NCI-H187 (cell line): ENCODE measurements at places on chromosomes 5 and 9.

- no peak for DNase-seq
Measured at GRCh38 chr5:149561848-149562247, 10.6 kb upstream of the CSNK1A1 start.

GRCh38 chr5:151534350-151534749, 56.8 kb downstream of the FAT2 start:
- no peak for DNase-seq

GRCh38 chr5:40037713-40038112, 612.9 kb upstream of the DAB2 start:
- no peak for DNase-seq

- no peak for DNase-seq
Measured at GRCh38 chr9:106032978-106033377, 338.6 kb downstream of the TMEM38B start.

GRCh38 chr9:92887880-92888338, 10.1 kb upstream of the ZNF484 start:
- DNase-seq = no peak

GRCh38 chr9:137318602-137319001, 16.5 kb upstream of the NRARP start:
- no peak for DNase-seq

DNA sequence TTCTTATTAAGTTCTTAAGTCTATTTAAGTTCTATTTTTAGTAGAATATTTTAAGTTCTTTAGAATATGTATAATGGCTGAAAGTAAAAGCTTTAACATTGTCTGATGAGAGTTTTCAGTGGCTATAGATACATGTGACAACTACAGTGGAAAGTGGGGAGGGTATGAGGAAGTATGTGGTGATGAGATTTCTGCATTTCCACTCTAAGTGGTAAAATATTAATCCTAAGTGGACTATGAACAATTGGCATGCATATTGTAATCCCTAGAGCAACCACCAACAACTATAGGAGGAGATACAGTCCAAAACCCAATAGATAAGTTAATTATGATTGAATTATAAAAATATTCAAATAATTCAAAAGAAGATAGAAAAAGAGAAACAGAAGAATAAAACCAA, 183.6 kb downstream of the GADD45G start:
- DNase-seq = no peak

- DNase-seq = no peak
Measured at GRCh38 chr5:58002323-58002722, 457.6 kb downstream of the PLK2 start.

DNA sequence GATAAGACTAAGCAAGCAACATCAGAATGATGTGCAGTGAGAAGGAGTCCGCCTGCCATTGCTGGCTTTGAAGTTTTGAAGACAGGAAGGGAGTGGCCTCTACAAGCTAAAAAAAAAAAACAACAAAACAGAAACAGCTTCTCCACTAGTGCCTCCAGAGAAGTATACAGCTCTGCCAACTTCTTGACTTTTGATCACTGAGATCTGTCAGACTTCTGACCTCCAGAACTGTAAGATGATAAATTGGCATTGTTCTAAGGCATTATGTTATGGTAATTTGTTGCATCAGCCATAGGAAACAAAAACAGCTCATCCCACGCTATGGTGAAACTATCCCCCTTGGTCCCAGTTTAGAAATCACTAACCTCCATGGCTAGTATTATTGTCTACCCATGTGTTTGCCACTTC, 131.0 kb upstream of the VCAN start:
- DNase-seq = no peak

- no peak for DNase-seq
Measured at GRCh38 chr5:167063116-167063515, 1228.3 kb upstream of the WWC1 start.

DNA sequence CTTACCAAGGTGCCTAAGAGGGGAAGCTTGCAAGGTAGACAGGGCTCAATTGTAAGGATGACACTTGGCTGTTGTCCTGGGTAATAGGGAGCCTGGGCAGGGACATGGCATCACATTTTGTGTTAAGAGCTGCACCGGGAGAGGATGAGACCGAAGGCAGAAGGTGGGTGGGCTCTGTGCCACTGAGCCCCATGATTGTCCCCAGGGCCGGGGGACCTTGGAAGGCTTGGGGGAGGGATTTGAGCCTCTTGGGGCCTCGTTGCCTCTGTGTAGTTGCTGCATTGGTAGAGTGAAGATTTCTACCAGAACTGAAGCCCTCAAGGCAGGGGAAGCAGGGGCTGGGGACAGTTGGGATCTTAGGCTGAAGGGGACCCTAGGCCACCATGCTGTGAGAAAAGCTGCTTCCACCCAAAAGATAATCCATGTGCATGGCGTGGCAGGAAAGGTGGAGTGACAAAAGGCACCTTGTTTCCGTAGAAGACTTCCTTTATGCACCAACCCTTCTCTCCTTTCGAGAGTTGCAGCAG, 11.9 kb downstream of the FGF18 start:
- DNase-seq = no peak

DNA sequence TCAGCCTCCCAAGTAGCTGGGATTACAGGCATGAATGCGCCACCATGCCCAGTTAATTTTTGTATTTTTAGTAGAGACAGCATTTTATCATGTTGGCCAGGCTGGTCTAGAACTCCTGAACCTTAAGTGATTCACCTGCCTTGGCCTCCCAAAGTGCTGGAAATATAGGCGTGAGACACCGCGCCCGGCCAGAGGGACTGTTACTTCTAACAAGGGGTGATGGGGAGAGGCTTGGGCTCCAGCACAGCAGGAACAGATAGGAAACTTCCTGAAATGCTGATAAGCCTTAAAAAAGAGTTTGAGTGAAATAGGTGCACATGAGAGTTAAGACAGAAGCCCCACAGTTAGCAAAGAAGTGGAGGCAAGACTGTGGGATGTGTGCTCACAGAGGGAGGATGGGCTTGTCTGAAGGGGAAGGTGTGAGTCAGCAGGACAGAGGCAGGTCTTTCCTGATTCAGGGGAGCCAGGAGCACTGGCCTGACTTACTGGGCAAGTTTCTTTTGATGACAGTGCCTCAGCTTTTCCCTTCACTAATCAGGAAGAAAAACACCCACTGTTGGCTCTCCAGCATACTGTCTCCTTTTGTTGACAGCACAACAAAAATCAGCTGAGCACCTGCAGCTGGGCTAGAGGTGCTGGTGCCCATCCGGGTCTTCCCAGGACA, 68.4 kb downstream of the RAD23B start:
- DNase-seq = no peak

- no peak for DNase-seq
Measured at GRCh38 chr5:113359419-113359818, 75.4 kb downstream of the TSSK1B start.

- DNase-seq = no peak
Measured at GRCh38 chr5:140295414-140295813, 7.5 kb downstream of the PFDN1 start.

GRCh38 chr5:122314036-122314435, 2.0 kb downstream of the SNCAIP start:
- DNase-seq = no peak

- DNase-seq = no peak
Measured at GRCh38 chr9:482739-483138, 268.1 kb downstream of the DOCK8 start.

DNA sequence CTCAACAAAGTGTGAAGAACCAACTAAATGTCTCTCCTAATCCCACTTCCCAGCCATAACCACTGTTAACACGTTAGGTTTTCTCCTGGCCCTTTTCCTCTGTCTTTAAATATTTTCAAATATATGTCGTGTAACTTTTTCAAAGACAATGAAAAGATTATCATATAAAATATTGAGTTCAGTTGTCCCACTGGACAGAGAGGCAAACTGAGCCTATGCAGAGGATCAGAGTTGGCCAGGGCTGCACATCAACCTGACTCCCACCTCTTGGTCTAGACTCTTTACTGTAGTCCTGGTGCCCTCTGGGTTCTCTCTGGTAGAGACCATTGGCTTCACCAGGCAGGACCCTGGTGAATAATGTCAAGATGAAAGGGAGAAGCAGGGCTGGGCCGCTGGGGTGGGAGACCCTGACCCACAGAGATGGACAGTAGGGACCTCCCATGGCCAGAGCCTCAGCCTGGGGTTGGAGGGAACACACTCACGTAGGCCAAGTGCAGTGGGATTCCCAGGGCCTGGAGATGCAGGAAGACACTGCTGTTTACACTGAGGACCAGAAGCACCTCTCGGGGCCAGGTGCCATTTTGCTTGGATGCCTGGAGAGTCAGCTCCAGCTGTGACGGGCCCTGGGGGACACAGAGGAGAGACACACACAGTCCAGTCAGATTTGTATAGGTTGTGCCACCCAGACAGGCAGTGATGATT, 25.1 kb downstream of the ENG start:
- no peak for DNase-seq

DNA sequence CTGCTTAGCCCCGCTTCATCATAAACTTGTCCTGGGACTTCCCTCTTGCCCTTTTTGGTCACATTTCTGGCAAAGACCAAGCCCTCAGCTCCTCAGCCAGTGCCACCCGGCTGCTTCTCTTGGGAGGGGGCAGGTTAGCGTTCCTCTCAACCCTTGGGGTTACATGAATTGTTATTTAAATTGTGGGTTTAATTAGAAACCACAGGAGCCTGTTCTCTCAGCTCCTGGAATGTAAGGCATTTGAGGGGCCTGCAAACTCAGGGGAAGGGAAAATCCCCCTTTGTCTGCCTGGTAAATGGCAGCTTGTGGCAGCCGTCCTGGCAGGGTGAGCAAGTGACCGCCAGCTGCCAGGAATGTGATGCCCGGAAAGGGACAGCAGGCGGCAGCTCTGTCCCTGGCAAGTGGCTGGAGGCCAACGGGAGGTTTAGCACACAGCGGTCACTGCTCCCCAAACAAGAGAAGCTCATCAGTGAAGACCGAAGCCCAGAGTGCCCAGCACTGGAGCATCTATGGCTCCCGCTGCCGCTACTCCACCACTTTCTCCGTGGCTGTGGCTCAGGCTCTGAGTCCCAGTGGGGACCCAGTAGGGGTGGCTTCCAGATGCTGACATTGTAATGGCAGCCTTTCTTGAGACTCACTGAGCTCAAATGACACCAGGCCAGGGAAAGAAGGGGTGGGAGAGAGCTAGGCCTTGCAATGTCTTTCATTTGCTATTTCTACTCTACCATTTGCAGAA, 51.7 kb downstream of the SHB start:
- no peak for DNase-seq

DNA sequence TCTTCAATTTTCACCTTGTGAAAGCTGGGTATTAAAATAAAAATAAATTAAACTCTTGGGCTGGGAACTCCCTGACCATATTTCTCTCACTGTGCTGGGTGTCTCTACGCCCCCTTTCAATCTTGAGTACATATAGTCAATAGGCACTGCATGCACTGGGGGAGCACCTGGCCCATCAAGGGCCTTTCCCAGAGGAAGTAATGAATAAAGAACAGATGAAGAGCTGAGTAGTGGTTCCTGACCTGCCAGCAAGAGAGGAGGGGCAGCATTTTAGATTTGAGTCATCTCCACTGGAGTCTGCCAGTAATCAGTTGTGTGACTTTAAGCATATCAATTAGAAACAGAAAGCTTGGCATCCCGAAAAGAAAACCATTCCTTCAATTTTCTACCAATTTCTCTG, 6.2 kb downstream of the MAPKAP1 start:
- peak; percentile 5 for DNase-seq

DNA sequence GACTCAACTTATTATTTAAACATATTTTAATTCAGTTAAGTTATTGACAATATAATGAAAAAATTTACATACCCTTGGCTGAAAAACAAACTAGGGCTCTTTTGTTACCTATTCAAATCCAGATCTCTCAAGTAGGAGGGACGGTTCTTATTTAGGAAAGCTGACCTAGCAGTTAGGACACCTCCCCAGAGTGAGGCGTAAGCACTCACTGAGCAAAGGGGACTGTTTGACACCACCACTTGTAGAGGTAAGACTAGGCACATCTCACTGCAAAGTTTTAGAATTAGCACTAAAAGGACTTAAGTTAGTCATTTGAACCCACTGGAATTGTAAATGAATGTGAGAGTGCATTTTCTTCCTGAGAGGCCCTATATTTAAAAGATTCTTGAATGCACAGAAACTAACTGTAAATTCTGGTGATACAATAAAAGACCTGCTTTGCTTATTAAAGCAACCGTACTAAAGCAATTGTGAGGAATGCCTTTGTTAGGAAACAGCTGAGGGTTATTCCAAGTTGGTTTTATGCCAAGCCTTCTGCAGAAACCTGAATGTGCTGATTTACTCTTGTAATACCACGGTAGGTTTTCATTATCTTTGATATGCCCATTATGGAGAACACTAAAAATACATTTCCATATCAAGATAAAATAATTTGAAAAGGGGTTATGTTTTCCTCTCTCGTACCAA, 16.2 kb downstream of the HACD4 start:
- DNase-seq = no peak

DNA sequence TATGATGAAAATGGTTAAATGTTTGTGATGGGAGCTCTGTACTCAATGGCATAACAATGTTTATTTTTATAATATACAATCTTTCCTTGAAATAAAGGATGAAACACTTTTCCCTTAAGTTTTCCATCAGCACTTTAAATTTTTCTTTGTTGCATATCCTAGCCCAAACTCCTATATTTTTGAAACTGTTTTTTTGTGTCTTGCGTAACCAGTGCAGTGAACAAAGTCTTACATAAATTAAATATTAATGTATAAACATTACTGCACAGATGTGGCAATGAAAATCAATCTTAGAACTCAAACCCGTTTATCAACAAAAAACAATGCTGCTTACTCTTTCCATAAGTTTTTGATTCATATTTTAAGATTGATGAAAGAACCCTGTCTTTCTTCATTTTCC, 34.1 kb upstream of the IL31RA start:
- DNase-seq = no peak

- no peak for DNase-seq
Measured at GRCh38 chr9:6444128-6444527, 31.1 kb downstream of the UHRF2 start.

GRCh38 chr5:105762728-105763127, 1908.0 kb downstream of the EFNA5 start:
- DNase-seq = no peak

- no peak for DNase-seq
Measured at GRCh38 chr9:87950296-87950695, 24.0 kb downstream of the CDK20 start.

DNA sequence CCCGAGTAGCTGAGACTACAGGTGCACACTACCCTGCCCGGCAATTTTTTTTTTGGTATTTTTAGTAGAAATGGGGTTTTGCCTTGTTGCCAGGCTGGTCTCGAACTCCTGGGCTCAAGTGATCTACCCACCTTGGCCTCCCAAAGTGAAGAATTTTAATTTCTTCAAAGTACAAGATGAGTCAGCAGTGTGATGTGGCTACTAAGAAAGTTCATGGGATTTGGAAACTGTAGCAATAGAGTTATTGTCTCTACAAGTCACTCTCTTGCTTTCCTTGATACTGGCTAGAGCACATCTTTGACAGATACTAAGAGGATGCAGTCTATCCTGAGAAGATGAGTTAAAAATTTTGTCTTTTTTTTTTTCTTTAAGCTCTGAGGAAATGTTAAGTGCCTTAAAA, 1.6 kb downstream of the CREB3 start:
- DNase-seq = no peak

- no peak for DNase-seq
Measured at GRCh38 chr9:124809211-124809610, 32.3 kb downstream of the OLFML2A start.

GRCh38 chr5:11043881-11044280, 282.8 kb upstream of the DAP start:
- no peak for DNase-seq

GRCh38 chr5:53426878-53427277, 53.6 kb upstream of the FST start:
- no peak for DNase-seq

- no peak for DNase-seq
Measured at GRCh38 chr5:109486200-109486804, 76.5 kb upstream of the PJA2 start.
